ENCODE measurements at places on chromosomes 12 and 14.

GRCh38 chr12:81170072-81170471 lies 92.2 kb downstream of the ACSS3 start:
- no peak for DNase-seq

DNA sequence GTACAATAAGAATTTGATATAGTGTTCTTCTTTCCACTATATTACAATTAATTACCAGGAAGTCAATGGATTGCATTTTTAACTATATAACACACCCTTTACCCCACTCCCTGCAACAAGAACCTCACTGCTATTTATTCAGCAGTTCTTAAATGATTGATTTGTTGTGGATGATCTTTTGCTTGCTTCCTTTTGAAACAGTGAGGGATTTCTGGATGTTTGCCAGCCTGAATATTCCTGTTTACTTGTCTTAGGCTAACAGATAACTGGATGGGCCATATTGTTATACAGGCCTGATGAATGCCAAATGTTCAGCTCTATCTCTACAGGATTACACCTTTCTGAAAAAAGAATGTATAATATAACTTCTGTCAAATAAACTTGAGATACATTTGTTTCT lies 497.6 kb downstream of the APAF1 start:
- DNase-seq, result no peak

DNA sequence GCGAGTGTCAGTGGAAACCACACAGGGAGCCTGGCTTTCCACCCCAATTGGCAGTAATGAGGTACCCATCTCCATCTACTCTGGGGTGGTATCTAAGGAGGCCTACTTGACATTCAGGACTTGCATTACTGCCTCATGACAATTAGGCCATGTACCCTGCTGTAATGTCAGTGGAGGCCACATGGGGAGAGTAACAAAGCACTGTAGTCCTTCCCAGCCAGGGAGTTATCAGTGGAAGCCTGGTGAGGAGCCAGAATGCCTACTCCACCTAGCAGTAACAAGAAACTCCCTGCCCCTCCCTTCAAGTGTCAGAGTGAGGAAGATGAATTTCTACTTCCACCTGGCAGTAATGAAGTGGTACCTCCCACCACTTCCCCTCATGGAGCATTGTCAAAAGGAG lies 12.5 kb downstream of the TIMM9 start:
- no peak for DNase-seq

GRCh38 chr14:101072531-101072930 lies 169.0 kb upstream of the RTL1 start:
- no peak for DNase-seq

GRCh38 chr14:29454026-29454693 lies 473.5 kb downstream of the PRKD1 start:
- DNase-seq, result no peak

GRCh38 chr12:130872179-130873096 lies 572 bp downstream of the RAN start:
- DNase-seq, result no peak

DNA sequence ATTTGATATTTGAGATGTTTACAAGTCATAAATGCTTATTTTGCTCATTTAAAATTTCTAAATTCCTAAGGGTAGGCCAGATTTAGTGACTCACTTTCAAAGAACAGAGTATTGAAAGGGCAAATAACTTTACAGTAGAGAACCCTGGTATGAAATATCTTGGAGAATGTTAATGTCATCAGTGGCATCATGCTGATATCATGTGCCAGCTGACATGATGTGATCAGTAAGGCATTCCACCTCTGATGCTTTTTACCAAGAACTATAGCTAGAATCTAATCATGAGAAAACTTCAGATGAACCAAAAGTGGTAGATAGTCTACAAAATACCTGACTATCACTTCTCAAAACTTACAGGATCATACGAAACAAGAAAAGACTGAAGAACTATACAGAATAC lies 2.9 kb upstream of the FLRT2 start:
- DNase-seq, result no peak

GRCh38 chr12:57475271-57476161 lies 4.2 kb downstream of the ARHGAP9 start:
- no peak for DNase-seq

DNA sequence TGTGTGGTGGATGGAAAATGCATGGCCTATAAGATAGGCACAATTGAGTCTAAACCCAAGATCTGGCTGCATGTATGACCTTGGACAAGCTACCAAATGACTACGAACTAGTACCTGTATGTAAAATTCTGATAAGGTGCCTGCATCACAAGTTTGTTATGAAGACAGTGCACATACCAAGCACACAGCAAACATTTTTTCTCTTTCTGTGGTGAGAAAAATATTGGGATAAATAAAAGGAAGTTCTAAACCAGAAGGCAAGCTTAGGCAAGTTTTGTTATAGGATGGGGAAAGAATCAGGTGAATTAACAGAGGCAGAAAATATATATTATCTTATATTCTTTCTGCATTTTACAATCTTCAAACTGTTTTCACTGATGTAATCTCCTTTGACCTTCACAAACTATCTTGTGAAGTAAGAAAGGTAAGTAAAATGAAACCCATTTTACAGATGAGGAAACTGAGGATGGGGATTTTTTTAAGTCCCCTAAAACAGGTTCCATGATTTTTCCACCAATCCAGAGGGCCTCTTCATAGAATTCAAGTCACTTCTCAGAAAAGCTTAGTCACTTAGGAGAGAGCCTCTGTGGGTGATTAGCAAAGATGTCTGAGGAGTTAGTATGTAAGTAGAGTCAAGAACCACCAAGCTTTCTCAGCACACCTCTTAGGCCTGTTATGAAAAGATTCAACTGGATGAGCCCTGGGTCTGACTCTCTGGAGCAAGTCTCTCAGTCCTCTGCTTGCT lies 132.0 kb upstream of the RAP1B start:
- no peak for DNase-seq

GRCh38 chr12:103846415-103846814 lies 5.4 kb upstream of the NT5DC3 start:
- DNase-seq, result no peak

GRCh38 chr14:73251516-73252215 lies 14.4 kb downstream of the PAPLN start:
- DNase-seq, result no peak

DNA sequence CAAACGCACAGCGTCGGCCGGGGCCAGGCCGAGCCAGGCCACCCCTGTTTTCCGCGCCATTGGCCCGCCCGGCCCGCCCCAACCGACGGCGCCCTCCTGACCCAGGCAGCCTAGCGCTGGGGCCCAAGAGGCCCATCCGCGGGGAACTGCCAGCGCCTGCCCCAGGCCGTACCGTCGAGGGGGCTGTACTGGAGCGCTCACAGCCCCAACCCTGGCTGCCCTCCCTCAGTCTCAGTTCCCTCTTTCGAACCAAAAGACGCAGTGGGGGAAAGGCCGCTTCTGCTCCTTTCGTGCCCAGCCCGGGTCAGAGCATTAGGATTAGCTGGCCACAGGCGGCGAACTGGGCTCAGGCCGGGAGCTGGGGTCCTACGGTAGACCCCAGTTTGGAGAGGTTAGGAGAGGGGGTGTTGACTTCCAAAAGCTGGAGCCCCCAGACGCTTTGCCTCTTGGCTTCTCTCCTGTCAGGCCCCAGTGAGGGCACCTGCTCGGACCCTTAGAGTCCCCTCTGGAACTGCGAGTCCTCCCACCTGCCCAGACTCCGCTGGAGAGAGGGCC lies 1.9 kb downstream of the NKX2-1 start:
- no peak for DNase-seq

Measured in GF-D8 (cell line).